ENCODE measurements at places on chromosomes 7 and 10.

GRCh38 chr7:50466815-50467585 lies 16.9 kb upstream of the FIGNL1 start:
- DNase-seq, result no peak

DNA sequence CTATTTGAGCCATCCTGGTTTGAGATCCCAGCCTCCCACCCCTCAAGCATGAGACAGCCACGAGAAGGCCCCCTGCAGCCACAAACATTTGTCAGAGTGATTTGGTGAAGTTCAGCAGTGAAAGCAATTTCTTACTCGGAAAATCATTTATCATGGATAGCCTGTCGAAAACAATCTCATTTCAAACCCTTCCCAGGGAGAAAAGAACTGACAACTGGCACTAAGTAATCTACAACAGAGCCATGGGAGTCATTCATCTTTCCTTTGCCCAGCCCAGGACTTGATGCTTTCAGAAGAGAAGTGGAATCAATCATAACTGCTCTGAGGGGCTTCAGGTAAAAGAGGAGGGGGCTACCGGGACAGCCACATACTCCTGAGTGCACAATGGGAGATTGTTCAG lies 411.2 kb downstream of the KCNMA1 start:
- DNase-seq, result no peak

- peak; percentile 88 for DNase-seq
Measured at GRCh38 chr10:69092959-69093850, 5.3 kb downstream of the SRGN start.

- no peak for DNase-seq
Measured at GRCh38 chr10:25842146-25842545, 91.9 kb upstream of the MYO3A start.

DNA sequence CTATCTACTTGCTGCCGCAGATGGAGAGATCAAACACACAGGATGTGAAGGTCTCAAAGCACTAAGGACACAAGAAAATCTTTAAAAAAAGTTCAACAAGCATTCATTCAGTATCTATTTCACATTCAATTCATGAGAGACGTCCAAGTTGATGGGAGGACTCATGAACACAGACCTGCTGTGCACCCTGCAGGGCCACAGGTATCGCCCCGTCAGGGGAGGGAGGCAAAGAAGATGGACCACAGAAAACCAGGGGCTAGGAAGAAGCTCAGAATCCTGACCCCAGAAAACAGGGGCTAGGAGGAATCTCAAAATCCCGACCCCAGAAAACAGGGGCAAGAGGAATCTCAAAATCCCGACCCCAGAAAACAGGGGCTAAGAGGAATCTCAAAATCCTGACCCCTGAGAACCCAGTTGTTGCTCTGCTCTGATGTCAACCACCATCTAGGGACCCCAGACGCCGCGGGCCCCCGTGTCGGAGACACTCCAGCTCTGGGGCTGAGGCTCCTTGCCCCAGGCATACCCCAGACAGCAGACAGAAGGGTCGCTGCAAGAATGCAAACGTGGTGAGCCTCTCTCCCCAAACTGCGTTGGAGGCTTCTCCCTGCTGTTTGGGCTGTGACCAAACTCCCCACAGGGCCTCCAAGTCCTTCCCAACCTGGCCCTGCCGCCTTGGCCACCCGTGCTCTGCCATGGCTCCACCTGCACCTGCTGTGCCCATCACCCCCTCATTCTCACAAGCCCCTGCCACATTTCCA lies 197.6 kb downstream of the DIP2C start:
- no peak for DNase-seq

DNA sequence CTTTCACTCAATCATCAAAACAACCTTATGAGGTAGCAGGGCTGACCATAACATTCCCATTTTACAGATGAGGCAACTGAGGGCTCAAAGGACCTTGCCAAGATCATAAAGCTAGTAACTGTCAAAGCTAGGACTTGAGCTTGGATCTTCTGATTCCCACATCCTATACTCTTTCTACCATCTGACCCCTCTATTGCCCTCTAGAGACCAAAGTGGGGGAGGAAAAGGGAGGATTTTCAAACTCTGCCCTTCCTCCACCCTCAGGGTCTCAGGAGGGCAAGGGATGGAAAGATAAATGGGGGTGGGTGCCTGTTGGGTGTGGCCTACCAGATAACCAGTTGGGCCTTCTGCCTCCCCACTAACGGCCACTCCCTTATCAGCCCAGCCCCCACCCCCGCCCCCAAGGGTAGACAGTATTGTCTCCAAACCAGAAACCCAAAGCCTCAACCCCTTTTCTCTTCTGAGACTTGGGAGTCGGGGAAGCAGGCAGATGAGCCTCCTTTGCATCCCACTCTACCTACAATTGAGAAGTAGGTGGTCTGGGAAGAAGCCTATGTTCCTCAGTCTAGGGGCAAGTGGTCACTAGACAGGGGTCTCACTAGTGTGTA lies 7.9 kb downstream of the LDB1 start:
- DNase-seq, result peak; percentile 98

GRCh38 chr7:155583636-155584035 lies 37.3 kb upstream of the CNPY1 start:
- no peak for DNase-seq
